ENCODE measurements at places on chromosomes 11 and 22.

GRCh38 chr11:32266601-32267000 is 168.7 kb downstream of the WT1 start:
- no peak for DNase-seq

DNA sequence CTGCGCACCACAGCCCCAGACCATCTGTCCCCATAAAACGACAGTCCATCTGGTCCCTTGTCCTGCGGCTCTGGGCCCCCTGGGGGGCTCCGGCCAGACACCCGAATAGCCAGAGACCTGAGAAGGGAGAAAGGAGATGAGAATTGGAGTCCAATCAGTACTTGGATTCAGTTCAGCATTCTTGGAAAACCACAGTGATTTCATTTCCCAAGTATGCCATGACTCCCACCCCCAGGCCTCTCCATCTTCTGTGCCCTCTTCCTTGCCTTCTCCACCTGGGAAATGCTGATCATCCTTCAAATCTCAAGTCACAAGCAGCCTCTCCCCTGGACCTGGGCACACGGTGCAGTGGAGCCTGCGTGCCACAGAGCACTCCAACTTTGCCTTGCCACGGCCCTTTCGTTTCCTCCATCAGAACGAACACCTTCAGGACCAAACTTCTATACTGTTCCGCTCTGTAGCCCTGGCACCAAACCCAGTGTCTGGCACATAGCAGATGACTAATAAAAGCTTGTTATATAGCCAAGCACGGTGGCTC is 10.9 kb upstream of the MFNG start:
- DNase-seq = no peak

DNA sequence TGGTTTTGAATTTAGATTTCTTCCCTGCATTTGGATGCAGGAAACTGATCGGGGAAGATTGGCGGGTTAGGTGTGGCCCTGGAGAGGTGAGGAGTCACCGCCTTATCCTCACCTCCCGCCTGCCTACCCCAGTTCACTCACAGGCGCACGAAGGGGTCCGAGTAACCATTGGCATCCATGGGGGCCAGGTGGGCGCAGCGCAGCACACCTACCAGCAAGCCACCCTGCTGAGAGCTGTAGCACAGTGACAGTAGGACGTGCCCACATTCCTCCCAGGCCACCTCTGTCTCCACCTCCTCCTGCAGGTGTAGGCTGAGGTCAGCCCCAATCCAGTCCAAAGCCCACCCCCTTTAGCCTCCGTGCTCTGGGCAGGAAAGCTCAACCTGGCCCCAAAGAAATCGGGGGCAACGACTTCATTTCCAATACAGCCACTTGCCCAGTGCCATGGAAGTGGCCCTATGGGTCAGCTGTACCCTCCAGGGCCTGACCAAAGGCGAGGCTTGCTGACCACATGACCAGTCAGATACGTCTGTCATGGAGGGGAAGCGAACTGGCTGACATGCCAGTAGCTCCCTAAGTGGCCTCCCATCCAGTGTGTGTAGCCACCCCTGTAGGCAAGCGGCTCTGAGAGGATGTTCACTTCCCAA is 6.7 kb downstream of the NDUFV1 start:
- DNase-seq = no peak

- DNase-seq = peak; percentile 79
Observed at GRCh38 chr11:59560290-59560701, 49.0 kb downstream of the OR4D9 start.
